ENCODE measurements at places on chromosomes 11 and 22.

- no peak for DNase-seq
Measured at GRCh38 chr22:24873226-24873625, 67.2 kb downstream of the SGSM1 start.

GRCh38 chr11:101348786-101349185 is 219.2 kb upstream of the PGR start:
- no peak for DNase-seq

DNA sequence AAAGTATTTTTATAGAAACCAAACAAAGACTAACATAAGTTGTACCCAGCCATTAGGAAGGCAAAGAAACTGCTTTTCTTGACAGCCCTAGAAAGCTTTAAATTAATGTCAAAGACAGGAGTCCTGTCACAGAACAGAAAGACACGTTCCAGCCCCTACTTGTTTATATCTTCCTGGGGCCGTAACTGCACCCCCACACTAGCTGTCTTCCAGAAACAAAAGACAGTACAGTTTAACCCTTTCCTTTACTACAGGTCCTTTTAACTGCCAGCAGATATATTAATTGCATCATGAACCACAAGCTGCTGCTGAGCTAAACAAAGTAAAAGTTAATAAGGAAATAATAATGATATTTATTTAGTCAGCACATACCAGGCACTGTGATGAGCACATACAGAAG is 20.3 kb upstream of the CFAP300 start:
- DNase-seq = no peak

GRCh38 chr22:26806445-26807175 is 149.2 kb downstream of the MIAT start:
- DNase-seq = no peak

GRCh38 chr22:50068096-50068495 is 10.0 kb upstream of the TTLL8 start:
- DNase-seq = no peak

DNA sequence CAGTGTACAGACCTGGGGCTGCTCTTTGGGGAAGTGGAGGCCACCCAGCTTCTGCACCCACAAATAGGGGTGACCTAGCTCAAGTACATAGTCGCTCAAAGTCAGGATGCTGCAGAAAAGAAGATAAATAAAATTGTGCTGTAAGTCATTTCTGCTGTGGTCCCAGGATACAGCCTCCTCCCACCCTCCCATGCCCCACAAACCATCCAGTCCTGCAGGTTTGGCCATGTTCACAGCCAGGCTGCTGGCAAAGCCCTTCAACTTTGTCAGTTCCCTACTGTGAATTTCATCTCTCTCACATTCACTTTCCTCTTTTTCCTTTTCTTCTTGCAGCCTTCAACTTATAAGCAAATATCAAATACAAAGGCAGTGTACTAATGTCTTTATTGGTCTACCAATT is 33.6 kb downstream of the THOC5 start:
- no peak for DNase-seq

DNA sequence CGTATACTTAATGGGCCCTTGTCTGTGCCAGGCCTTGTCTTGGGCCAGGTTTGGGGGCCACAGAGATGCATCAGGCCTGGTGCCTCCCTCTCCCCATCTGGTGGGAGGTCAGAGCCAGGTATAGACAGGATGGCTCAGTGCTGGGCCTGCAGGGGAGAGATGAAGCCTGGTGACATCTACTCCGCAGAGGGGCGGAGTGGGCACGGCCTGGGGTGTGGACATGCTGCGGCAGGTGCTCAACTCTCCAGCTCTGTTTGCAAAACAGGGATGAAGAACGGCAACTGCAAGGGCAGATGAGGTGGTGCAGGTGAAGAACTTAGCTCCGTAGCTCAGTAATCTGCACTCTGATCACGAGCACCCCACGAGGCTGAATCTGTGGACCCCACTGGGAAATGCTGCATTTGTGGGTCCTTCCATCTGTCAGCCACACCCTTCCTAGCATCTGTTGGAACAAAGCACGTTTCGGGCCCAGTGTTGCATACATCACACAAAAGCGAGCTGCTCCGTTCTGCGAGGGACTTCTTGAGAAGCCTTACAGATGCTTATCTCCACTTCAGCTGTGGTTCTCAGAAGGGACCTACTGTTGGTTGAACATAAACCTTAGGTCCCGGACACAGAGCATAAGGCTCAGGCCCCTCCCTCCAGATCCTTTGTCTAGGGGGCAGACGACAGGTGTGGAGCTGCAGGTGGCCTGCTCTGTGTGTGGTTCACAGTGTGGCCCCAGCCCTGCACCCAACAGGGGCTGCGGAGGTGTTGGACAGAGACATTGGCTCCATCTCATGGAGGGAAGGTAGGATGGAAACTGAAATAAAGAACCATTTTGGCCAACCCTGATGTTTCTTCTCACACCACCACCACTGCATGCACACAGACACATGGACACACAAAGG is 78.3 kb downstream of the LRRC32 start:
- DNase-seq = no peak

DNA sequence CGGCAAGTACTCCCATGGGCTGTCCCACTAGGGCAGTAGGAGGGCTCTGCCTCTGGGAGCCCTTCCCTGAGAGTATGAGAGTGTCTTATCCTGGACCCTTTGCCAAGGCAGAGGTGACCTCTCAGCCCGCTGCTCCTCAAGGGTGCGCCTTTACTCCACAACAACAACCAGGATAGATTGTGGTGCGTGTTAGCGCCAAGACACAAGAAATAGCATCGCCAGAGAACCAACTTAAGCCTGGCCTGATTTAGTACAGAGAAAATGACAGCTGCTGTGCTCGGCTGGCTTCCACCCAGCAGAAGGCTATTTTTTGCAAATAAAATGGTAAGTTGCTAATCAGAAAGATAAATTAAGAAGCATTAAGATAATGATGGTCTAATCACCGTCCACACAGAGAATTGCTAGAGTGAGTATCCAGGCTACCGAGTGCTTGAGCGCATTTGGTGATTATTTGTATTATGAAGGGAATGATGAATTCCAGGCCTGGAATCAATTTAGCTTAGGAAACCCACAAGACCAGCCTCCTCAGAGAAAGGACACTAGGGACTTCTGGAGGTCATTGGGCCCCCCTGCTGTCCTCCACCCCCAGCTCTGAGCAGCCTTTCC is 119.8 kb downstream of the PKNOX2 start:
- DNase-seq = no peak

GRCh38 chr22:42078469-42079318 is 806 bp upstream of the SMDT1 start:
- no peak for DNase-seq

- no peak for DNase-seq
Measured at GRCh38 chr11:105612771-105613170, 2.9 kb downstream of the GRIA4 start.

DNA sequence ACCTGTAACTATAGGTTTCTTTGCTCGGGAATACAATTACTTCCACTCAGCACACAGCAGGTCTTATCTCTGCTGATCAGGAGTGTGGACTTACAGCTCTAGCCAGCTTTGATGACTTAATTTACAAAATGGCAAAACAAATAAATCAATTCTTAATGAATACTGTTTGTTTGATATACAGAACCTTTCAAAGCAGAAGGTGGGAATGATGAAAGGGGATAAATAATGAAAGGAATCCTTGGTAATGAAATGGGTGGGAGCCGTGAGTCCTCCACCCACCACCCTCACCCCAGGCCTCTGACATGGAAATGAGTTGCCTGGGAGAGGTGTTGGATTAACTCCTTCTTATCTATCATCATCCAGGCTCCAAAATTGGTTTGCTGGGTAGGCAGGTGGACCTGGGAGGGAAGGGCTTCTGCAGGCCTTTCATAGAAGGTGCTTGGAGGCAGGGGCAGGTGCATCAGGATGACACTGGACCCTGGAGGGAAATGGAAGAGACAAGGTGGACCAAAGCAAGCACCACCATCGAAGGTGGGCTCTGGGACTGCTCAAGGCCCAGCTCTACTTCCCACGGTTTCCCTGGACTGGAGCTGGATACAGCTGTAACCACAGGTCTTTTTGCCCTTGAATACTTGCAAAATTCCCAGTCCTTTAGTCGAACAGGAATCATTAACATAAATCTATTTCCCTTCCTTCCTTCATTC is 23.0 kb downstream of the POU2AF1 start:
- no peak for DNase-seq

DNA sequence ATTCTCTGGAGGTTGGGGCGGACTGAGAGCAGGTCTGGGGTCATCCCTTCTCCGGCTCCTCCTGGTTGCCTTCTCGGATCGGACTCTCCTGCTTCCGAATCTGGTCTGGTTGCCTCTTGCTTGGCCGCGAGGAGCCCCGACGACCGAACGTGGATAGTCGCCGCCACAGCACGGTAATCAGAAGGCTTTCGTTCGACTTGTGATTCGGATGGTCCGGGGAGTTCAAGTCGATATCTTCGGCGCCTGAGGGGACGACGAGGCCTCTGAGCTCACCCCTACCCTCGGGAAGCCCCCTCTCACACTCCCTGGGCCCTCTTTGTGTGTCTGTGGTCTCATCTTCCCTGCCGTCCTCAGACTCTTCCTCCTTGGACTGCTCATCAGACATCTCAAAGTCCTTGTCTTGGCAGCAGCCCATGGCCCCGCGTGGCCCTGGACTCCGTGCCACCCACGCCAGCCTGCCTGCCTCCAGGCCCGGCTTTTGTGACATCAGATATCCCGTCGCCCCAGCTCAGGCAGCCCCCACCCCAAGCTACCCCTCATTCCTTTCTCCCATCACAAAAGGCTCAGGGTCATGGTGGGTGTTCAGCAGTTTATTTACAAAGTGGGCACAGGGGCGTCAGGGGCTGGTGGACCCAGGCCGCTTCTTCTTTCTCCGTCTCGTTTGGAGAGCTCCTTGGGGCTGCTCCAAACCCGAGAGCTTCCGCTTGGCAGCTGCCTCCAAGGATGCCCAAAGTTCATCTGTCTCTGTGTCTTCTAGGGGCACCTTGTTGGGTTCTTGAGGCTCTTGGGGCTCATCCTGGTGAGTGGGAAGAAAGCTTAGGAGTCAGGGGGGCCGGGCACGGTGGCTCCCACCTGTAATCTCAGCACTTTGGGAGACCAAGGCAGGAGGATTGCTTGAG is at the start of gene TEX54:
Gene TEX54 (minus strand): TSS at position 506 of the 899 bp plus-strand sequence.
- DNase-seq = no peak

GRCh38 chr11:63745304-63746170 is 23.0 kb downstream of the ZFTA start:
- DNase-seq = no peak
